Adrenal gland (tissue), 19 donors: ENCODE measurements at places on chromosomes 13 and 19. TPM values are rescaled to one million over a fixed set of nuclear protein-coding genes. Genes with fewer than 3 reads are reported as not detected.

The SYNGR4 gene
- total RNA-seq, result not detected

The DNAAF3 gene
- 4.3 TPM for total RNA-seq

DNA sequence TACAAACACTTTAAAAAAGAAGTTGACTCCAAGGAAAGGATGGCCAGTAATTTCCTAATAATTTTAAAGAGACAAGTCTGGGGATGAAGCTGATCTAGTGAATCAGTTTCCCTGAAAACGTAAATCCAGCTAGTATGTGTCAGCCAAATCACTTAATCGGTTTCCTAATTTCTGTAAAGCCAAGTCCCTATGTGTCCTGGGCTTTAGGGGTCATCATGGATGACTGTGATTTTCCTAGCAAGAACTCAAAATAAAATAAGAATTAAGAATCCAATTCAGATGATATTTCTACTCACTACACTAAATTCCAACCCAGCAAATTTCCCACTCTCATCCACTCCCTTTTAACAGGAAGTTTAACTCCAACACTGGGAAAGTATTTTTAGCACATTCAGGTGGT is 35.9 kb downstream of the ELF1 start:
- DNase-seq, result no peak

The PRRG2 gene
- not detected for total RNA-seq

DNA sequence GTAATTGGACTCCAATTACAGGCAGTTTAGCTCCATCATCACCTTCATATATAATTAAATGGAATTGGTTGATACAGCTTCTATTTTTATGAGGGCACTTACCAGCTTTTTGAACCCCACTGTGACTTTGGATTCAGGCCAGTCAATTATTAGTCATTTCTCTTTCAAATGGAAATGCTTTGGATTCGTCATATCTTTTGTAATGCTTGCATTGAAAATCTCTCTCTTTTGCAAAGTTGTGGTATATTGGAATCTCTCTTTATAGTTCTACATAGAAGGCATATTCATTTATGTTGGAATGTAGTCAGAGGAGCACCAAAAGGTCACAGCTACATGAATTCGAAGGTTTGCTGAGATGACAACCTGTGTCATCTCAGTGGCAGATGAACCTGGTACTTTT is 1074.3 kb upstream of the SLC10A2 start:
- no peak for DNase-seq

The ZNF534 gene
- 0.18 TPM for total RNA-seq

GRCh38 chr13:76461999-76462398 is 424.2 kb downstream of the KCTD12 start:
- no peak for DNase-seq

DNA sequence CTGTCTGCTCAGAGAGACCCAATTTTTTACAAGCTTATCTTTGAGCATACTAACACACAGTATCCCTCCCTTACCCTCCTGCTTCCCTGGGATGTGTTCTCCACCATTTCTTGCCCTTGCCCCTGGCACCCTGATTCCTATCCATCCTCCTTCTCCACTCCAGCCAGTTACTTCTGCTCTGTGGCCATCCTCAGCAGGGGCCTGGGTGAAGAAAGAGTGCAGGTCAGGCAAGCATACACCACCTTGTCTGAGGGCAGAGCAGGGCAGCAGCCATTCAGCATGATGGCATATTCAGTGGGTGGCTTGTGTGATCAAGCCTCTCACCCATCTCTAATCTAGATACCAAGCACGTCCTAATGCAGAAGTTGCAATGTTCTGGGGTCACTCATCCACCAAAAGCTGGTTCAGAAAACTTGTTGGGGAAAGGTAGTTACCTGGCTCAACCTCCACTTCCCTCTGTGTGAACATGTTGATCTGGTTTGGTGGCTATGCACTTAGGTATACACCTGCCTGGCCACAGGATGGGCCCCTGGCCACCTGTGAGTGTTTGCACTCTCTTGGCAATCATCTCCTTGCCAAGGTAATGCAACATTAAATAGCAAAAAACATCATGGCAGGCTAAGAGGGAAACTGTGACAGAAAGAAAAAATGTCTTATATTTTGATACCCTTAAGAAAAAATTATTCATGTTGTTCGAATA is 900.3 kb upstream of the MIR17HG start:
- DNase-seq, result no peak

DNA sequence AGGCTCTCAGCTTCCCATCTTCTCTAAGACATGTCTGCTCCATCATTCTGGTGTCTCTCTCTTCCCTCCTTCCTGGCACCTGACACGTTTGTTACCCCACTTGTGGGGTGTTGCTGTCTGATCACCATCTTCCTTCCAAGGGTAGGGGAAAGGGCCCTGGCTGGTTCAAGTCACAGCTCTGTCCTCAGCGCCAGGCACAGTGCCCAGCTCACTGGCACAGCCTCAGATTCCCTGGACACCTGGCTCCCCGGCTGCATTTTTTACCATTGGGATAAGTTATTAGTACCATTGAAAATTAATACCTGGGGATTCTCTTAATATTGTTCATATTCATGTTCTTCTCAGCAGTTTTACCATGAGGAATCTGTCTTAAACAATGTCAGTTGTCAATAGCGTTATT is 50.8 kb upstream of the LDLR start:
- no peak for DNase-seq

The APOC4 gene
- 0.83 TPM for total RNA-seq
